ENCODE measurements at places on chromosomes 11 and 22.

DNA sequence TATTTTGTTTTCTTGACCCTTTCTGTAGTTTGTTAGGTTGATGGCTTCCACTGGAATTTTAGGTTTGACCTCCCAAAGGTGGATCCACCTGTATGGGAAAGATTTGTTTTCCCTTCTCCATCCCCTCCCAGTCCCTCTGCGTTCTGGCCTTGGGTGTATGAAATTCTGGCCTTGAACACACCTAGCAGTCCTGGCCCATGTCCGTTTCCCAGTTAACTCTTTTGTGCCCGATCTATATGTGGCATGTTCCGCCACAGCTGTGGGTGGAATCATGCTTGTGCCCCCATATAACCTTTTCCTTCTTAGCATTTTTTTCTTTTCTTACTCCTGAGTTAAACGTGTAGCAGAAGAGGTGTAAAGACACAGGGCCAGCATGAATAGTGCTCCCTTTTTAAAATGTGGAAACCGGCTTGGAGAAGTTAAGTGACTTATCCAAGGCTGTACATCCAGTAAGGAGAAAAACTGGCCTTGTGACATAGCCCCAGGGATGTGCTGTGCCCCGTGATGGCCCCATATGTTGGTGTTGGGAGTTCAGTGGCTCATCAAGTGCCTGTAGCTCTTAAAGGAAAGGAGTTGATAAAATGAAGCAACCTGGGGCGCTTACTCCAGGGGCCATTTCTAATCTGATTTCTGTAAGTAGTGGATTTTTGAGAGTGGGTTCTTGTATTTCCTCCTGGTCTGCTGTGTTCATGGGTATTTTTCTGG, 39.3 kb downstream of the ZNRF3 start:
- DNase-seq, result no peak

DNA sequence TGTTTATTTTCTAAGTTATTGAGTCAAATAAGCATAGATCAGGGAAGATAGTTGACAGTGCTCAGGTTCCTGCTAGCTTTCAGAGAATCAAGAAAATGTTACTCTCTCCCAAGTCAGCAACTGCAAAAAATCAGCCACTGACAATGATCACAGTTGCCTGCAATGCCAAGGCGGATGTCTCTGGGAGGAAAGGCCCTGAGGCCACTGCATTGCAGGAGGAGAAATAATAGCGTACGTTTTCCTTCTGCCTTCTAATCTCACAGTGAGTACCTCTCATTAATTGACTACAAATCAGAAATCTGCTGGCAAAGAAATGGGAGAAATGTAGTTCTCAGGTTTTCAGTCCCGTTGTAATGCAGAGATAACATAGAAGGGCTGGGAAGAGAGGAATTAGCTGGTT, 54.0 kb upstream of the SPON1 start:
- no peak for DNase-seq

- DNase-seq, result no peak
Observed at GRCh38 chr11:2210366-2211112, 38.9 kb upstream of the TH start.

DNA sequence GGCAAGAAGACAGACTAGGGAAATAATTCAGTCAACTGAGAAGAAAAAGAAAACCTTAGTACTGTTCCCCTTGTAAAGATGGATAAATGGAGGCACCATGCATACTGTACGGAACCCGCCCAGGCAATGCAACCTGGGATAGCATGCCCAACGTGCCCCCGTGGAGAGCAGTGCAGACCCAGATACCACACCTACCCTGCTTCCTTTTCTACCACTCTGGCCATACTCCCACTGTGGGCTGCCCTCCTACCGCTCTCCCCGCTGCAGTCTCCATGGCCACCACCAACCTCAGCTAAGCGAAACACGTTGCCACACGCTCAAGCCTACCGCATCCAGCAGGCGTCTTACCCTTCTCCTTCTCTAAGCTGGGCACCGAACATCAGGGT, 117.4 kb upstream of the SERPIND1 start:
- no peak for DNase-seq

- DNase-seq, result no peak
Observed at GRCh38 chr11:26958005-26958701, 35.8 kb upstream of the FIBIN start.

DNA sequence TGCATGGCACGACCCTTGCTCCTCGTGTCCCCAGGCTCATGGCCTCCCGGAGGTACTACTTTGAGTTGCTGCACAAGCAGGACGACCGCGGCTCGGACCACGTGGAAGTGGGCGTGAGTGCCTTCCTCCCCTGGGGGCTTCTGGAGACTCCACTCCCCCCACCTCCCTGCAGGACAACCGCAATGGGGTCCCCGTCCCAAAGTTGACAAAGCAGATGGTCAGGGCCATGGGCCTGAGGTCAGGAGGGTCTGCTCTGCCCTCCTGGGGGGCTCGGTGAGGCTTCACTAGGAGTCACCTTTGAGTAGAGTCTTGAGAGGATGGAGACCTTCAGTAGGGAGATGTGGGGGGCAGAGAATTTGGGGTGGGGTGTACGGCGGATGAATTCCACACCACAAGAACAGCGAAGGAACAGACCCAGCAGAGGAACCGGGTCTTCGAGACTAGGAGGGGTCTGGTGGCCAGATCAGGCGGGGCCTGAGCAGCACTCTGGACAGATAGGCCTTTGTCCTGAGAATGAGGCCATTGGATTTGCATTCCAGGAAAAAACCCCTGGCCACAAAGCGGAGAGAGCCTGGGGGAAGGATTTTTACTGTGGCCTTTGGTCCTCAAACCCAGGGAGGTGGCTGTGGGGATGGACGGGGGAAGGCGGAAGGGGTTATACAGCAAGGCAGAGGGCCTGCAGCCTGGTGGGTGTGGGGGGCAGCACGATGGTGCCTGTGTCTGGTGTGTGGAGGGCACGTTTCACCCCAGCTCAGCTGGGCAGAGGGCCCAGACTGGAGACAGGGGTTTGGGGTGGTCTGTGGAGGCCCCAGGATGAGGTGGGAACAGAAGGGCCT, 4.6 kb downstream of the B4GALNT4 start:
- DNase-seq, result no peak

GRCh38 chr11:122747351-122747781, 90.9 kb upstream of the CRTAM start:
- no peak for DNase-seq

GRCh38 chr11:111352935-111353710, 26.0 kb downstream of the POU2AF1 start:
- no peak for DNase-seq

DNA sequence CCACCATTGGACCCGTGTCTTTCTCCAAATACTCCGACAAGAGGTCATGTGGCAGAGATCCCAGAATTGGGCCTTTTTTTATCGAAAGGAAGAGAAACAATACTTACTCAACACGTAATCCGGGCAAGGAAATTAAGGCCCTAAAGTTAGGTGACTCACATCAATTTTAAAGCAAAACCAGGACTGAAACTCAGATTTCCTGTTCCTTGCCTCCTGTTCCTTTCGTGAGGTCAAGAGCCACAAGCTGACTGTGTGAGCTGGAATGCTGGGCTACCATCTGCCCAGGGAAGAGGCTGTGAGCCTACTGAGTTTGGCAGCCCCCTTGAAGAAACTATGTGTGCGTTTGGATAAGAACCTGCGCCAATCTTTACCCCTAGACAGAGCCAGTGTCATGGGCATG, 27.1 kb upstream of the MRGPRX2 start:
- DNase-seq, result peak; percentile 59

DNA sequence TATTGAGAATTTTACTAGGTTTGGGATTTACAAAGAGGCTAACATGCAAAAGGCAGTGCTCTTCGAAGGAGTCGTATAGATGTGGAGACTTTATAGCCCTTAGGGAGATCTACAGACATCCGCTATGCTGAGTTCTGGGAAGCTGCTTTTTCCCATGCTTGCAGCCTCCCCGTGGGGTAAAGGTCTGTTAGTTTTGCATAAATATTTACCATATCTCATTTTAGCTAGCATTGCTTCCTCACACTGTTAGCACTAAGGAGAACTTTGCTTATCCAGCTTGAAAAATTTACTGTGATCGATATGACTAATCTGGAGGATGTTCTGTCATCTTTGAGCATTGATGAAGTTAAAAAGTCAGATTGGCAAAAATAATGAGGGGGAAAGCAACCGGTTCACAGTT, 18.6 kb downstream of the ARHGEF12 start:
- DNase-seq, result no peak

DNA sequence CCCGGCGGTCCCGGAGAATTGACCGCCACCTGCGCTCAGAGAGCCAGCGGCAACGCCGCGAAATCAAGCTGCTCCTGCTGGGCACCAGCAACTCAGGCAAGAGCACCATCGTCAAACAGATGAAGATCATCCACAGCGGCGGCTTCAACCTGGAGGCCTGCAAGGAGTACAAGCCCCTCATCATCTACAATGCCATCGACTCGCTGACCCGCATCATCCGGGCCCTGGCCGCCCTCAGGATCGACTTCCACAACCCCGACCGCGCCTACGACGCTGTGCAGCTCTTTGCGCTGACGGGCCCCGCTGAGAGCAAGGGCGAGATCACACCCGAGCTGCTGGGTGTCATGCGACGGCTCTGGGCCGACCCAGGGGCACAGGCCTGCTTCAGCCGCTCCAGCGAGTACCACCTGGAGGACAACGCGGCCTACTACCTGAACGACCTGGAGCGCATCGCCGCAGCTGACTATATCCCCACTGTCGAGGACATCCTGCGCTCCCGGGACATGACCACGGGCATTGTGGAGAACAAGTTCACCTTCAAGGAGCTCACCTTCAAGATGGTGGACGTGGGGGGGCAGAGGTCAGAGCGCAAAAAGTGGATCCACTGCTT, 25.5 kb downstream of the GNAZ start:
- no peak for DNase-seq

GRCh38 chr11:108672113-108672512, 7.2 kb downstream of the DDX10 start:
- DNase-seq, result no peak

DNA sequence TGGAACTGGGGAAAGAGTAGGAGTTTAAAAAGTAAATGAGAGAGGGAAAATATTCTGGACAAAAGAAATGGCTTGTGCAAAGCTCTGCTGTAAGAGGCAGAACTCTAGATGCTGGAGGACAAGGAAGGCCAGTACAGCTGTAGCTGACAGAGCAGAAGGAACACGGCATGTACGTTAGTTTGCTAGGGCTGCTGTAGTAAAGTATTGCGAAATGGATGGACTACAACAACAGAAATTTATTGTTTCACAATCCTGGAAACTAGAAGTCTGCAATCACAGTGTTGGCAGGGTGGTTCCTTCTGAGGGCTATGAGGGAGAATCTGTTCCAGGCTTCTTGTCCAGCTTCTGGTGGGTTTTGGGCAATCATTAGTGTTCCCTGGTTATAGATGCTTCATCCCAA, 454.4 kb downstream of the NTM start:
- DNase-seq, result no peak

- no peak for DNase-seq
Observed at GRCh38 chr11:60825790-60826189, 16.1 kb upstream of the CCDC86 start.

DNA sequence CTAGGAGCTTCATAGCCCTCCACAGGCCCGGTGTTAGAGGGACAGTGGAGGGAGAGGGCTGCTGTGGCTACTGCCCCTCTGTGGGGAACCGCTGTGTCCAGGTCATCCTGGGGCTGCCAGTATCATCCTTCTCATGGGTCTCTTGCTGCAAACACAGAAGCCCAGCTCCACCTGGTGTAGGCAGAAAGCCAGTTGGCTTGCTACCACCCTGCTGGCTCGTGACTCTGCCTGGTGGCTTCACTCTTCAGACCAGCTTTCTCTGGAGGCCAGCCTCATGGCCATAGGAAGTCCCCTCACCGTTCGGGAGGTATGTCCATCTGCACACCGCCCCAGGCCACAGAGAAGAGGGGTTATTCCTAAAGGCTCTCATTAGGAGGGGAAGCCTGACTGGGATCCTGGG, 19.4 kb upstream of the SUSD2 start:
- DNase-seq, result no peak

DNA sequence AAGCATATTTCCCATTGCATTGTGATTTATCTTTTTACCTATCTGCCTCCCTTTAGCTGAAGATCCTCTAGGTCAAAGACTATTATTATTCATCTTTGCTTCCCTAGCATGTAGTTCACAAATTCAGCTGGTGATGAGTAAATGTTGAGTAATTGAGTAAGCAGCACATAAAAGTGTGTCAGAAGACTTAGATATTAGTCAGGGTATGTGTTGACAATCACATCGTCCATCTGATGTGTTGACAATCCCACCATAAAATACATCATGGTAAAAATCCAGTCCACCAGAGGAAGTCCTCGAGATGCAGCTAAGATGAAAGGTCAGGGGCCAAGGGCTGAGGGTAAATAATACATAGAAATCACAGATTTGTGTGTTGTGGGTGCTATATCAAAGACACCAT, 22.9 kb upstream of the ABTB2 start:
- DNase-seq, result no peak

Data from HS-27A (cell line).